Brain (organoid and tissue), 16 donors: ENCODE measurements at places on chromosomes 13 and 19. TPM values are rescaled to one million over a fixed set of nuclear protein-coding genes. Genes with fewer than 3 reads are reported as not detected.

Gene CGB5
- not detected for polyA plus RNA-seq

Gene SIRT2
- polyA plus RNA-seq, result 247 TPM

Gene CYP4F12
- 0.73 TPM for polyA plus RNA-seq

Gene ZNF471
- polyA plus RNA-seq, result 1.8 TPM

Gene SIGLEC8
- polyA plus RNA-seq, result 2.0 TPM

Gene ZNF320
- polyA plus RNA-seq, result 4.1 TPM

Gene TFPT
- 48.3 TPM for polyA plus RNA-seq

Gene CYP2A6
- not detected for polyA plus RNA-seq

Gene CCDC124
- 156 TPM for polyA plus RNA-seq

Gene C19orf81
- not detected for polyA plus RNA-seq

Gene CRTC1
- 29.6 TPM for polyA plus RNA-seq

Gene TPTE2
- polyA plus RNA-seq, result not detected

Gene ZNF791
- polyA plus RNA-seq, result 6.0 TPM

Gene SIAH3
- 0.39 TPM for polyA plus RNA-seq

Gene ZNF223
- 2.6 TPM for polyA plus RNA-seq

Gene ZNF274
- 17.9 TPM for polyA plus RNA-seq

Gene GFY
- polyA plus RNA-seq, result 0.97 TPM

Gene GPR183
- polyA plus RNA-seq, result 0.95 TPM

Gene CD79A
- polyA plus RNA-seq, result 0.49 TPM

Gene ZNF563
- polyA plus RNA-seq, result 0.12 TPM

Gene ONECUT3
- polyA plus RNA-seq, result not detected

Gene RAB11B
- polyA plus RNA-seq, result 561 TPM

Gene CLIP3
- 319 TPM for polyA plus RNA-seq

Gene WDR88
- polyA plus RNA-seq, result not detected

Gene THSD1
- 1.7 TPM for polyA plus RNA-seq

Gene SPART
- polyA plus RNA-seq, result 11.8 TPM

Gene ATP4A
- polyA plus RNA-seq, result not detected

Gene TMPRSS9
- polyA plus RNA-seq, result 0.15 TPM

Gene FOXA3
- not detected for polyA plus RNA-seq

Gene CAMSAP3
- polyA plus RNA-seq, result 37.7 TPM

Gene MYCBP2
- 26.6 TPM for polyA plus RNA-seq

Gene URAD
- not detected for polyA plus RNA-seq

Gene ZNF419
- 6.2 TPM for polyA plus RNA-seq
